SHP77 (cell line): ENCODE measurements at places on chromosomes 12 and 14.

DNA sequence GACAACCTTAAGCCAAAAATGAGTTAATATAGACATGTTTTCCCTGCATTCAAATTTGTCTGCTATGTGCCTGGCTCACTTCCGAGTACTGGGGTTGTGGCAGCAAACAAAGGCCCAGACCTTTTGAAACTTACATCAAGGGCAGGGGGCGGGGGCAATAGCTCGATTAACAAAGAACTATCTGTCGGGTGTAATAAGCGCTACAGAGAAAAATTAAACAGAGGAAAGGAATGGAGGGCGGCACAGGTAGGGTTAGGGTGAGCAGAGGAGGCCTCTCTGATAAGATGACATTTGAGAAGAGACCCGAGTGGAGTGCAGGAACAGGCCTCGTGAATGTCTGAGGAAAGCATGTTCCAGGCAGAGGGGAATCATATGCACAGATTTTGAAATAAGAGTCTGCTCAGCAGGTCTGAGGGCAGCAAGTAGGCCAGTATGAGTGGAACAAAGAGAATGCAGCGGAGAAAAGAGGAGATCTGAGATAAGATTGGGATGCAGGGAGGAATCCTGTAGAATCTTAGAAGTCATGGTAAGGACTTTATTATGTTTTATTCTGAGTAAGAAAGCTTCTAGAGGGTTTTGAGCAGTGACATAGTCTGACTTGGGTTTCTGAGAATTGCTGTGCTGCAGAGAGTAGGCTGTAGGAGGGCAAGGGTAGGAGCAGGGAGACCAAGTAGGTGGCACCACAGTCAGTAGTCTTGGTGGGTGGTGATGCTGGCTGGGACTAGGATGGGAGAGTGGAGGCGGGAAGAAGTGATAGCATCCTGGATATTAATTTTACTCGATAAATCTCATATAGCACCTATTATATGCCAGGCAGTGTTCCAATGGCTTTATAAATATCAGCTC is 52.6 kb downstream of the BICDL1 start:
- DNase-seq: no peak

- DNase-seq: no peak
Measured at GRCh38 chr12:121203482-121203881, 6.4 kb upstream of the P2RX4 start.

- no peak for DNase-seq
Measured at GRCh38 chr12:59357811-59358210, 238.0 kb upstream of the SLC16A7 start.

DNA sequence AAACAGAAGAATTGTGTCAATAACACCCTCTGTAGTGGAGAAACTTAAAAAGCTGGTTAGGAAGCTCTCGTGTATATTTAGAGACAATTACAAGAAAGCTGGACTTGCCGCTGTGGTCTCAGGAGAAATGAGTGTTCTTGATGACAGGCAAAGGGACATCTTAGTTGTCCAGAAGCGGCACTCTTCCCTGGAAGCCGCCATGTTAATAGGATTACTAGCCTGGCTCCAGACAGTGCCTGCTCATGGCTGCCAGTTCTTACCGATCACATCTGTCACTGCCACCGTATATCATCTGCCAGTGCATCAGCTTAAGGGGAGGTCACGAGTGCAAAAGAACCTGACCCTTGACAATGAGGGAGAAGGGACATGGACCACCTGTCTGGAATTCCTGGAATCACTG is 48.9 kb downstream of the C14orf132 start:
- DNase-seq: no peak

- no peak for DNase-seq
Measured at GRCh38 chr14:64391113-64391725, 3.1 kb downstream of the MTHFD1 start.

GRCh38 chr12:95674163-95674562 is 116.4 kb downstream of the NTN4 start:
- peak; percentile 59 for DNase-seq

GRCh38 chr12:57753756-57754337 is 1.1 kb upstream of the MARCHF9 start:
- DNase-seq: no peak

DNA sequence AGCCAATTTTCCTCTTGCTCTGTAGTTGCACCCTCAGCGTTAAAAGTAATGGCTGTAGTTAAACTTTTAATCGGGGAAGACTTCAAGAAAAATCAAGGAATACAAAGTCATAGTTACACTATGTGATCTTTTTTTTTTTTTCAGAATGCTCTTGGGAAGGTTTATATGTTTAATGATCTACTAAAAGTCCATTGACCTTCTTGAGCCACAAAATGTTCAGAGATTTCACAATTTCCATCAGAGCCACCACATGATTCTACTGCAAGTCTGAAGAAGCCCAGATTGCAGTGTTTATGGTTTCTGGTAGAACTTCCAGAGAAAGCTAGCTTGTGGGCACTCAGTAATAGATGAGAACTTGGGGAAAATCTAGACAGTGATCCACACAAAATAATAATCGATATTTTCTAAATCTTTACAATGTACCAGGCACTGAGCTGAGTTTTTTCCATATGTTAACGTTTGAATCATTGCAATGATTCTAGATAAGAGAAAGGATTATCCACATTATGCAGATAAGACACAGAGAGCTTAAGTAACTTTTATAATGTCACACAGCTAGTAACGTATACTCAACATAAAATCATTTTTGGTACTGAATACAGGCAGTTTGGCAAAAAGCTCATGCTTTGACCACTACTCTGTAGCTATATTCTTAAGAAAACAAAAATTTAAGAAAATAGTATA is 38.3 kb downstream of the GYS2 start:
- no peak for DNase-seq

- no peak for DNase-seq
Measured at GRCh38 chr12:46456356-46457334, 84.1 kb upstream of the SLC38A2 start.

GRCh38 chr12:47478426-47478825 is 227.4 kb downstream of the RPAP3 start:
- no peak for DNase-seq

DNA sequence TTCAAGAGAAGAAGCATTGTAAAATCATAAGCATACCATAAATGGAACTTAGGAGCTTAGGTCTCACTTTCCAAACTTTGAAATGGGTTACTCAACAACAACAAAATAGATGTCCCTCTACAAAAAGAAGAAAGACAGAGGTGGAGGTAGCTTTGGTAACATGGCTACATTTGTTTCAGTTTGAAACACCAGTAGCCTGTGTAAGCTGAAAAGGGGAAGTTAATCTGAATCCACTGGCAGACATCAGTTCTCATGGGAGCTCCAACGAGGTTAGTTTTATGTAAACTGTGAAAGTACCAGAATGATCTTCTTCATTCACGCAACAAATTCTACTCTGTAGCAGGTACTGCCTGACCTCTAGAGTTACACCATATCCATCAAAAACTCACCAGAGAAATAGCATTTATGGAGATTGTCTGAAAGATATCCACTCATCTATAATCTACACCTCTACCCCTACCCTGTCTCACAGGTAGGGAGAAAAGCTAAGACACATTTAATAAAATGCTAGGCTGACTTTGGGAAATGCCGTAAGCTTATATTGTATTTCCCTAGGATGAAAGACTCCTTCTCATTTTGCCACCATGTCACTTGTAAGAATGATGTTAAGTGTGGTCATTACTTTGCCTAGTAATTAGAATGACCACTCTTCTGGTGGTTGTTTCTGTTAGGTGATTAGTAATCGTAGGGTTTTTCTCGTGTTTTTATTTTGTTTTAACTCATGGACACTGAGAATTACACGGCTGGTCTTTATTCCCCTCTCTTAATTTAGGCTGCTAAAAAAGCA is 224.1 kb downstream of the ASCL1 start:
- no peak for DNase-seq

DNA sequence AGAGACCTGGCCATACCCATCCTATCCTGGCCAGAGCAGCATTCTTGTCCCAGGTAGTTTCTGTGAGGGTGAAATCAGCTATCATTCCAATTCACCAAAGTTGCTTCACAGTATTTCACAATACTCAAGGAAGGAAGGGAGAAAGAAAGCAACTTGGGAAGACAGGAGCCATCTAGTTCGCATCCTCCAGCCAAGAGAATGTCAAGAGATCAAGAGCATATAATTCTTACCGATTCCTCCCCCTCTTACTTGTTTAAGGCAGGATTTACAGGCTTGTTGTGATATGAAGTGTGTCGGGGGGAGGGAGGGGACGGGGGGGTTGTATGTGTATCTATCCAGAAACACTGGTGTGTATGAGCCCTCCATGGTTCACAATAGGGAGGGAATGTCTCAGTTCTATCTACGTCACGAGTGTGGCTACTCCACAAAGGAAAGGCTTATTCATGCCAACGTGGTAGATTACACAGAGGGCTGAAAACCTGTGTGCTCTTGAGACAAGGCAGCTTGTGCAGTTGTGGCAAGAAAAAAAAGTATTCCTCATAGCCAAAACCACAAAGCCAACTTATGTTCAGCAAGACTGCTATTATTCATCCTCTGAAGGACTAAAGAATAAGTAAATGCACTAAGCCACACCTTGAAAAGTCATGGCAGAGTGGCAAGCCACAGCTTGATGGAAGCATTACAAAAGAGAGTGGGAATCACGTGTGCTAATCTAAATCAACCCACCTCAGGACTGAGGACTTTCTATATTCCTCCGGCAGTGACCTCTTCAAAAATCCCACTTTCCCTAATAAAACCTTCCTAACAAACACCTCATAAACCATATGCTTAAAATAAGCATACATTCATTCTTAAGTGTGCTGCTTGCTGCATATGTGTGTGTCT is 35.0 kb downstream of the CORO1C start:
- DNase-seq: no peak

- no peak for DNase-seq
Measured at GRCh38 chr14:89237921-89238529, 179.0 kb downstream of the FOXN3 start.

- DNase-seq: no peak
Measured at GRCh38 chr14:37326434-37326833, 128.7 kb downstream of the MIPOL1 start.

DNA sequence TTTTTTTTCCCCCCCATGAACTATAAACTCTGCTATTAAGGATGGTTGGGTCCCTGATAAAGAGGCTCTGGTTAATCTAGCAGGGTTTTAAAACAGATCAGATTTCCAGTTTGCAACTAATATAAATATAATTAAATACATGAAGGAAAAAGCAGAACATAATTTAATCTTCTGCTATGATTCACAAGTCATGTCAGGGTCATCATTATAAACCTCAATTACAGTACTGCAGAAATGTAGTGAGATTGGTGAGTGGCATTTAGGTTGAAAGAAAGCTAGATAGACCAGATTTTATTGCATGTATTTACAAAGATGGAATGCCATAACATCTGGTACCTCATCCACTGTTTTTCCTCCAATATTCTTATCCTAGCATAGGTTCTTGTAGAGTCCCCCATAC is 14.5 kb upstream of the RASSF8 start:
- DNase-seq: no peak

GRCh38 chr12:68959891-68960464 is 27.0 kb upstream of the CPM start:
- DNase-seq: no peak

DNA sequence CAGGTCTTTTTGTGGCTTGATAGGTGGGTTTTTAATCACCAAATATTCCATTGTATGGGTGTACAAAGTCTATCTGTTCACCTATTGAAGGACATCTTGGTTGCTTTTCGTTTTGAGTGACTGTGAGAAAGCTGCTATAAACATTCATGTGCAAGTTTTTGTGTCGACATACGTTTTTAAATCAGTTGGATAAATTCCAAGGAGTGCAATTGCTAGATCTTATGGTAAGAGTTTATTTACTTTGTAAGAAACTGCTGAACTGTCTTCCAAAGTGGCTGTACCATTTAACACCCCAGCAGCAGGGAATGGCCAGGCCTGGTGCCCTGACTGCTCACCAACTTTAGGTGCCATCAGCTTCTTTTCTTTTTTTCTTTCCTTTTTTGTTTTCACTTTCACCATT is 45.5 kb upstream of the C14orf180 start:
- DNase-seq: no peak

DNA sequence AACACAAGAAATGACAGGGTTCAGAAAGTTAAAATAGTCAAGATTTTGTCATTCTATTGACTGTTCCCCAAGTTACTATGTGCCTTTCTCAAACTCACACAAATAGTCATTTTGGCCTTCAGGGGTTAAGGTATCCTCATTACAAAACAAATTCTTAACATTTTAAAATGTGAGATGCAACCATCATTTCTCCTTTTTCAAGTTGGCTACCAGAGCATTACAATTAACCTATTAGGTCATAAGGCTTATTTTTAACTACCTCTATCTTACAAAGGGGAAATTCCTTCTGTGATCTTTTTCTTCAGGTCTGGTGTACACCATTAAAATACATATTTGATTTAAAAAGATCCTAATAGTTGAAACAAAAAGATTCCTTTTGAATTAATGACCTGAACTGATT is 61.2 kb downstream of the SLC38A1 start:
- no peak for DNase-seq

GRCh38 chr14:32013083-32013482 is 64.0 kb upstream of the ARHGAP5 start:
- no peak for DNase-seq

DNA sequence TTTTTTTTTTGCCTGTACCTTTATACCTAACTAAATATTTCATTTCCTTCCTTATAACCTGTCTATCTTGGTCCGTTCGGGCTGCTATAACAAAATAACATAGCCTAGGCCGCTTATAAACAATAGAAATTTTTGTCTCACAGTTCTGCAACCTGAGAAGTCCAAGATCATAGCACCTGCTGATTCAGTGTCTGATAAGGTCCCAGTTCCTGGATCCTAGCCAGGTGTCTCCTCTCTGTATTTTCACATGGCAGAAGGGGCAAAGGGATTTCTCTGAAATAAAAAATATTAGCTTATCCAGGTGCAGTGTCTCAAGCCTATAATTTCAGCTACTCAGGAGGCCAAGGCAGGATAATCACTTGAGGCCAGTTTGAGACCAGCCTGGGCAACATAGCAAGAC is 1046.6 kb upstream of the USP15 start:
- peak; percentile 40 for DNase-seq

GRCh38 chr12:119592232-119592631 is 1.3 kb upstream of the TMEM233 start:
- no peak for DNase-seq

DNA sequence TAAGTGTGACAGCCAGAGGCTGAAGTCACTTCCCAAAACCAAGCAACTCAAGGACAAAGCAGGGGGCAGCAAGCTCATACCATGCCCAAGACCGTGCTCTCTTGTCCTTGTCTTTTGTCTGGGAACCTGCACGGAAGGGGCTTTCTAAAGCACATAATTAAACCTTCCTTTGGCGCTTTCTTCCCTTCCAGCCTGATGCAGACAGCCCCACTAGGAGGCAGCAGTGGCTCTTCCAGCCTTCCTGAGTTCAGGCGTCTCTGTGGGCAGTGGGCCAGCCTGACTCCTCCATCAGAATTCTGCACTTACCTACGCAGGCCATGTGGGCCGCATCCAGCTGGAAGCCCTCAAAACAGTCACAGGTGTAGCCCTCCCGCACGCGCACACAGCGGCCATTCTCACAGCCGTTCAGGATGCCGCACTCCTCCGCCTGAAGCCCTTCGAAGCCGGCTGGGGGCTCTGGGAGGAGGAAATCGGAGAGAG is 7.6 kb downstream of the ISCA2 start:
- peak; percentile 77 for DNase-seq

DNA sequence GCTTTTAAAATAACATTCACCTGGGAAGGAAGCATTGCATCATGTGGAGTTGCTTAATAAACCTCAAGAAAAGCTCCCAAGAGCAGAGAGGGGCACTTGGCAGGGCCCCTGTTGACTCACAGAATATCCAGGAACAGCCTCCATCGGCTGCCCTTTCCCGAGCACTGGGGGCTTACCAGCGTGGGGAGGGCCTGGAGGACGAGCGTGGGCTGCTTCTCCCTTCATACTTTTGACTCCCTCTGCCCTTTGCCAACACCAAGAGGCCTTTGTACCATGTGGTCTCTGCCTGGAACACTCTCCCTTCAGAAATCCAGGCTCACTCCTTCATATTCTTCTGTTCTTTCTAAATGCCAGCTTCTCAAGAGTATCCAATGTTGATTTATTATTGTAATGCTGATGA is 492.1 kb upstream of the TMEM132C start:
- DNase-seq: no peak
